Iris pigment epithelial cell (primary cell): ENCODE measurements at places on chromosomes 6 and 20.

- no peak for DNase-seq
These were observed 186.3 kb upstream of the SYNCRIP start for GRCh38 chr6:85828973-85829372.

- DNase-seq: peak; percentile 14
These were observed at the start of gene TCF15 for GRCh38 chr20:610130-611046. TCF15 (minus strand) TSS chr20:610309; CDS start chr20:610237, 72 bp downstream.

- DNase-seq: peak; percentile 18
These were observed 1.9 kb downstream of the STMND1 start for GRCh38 chr6:17103715-17104114.

DNA sequence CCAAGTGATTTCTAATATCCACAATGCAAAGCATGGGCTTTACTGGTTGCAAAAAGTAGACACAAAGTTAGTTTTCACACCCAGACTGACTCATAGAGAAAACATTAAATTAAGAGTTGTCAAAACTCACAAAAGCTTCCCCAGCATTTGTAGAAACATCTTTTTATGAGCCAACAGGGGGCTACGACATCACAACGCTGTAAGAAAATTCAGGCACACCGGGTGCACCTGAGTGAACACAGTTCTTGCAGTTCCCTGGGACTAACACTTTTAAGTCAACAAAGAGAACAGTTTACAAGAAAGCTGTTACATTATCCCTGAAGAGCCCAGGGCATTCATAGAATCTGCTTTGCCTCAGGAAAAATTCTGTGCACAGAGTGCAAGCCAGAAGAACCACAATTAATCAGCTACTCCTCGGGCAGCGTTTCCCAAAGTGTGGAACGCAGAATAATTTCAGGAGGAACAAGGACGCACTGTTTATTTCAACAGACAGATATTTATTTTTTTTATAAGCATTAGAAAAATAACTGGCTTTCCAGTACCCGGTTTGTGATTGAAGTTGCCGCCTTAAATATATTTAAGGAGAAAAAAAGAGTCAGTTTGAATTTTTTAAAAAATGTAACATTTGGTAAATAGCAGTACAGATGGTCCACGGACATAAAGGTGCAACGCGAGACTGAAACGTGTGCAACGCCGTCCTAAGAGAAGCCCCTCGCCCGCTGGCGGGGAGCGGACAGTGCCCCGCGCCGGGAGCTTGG lies 1.2 kb downstream of the NCOA5 start:
- DNase-seq: peak; percentile 24

GRCh38 chr6:81051952-81052351 lies 700.5 kb downstream of the TENT5A start:
- DNase-seq: no peak

- no peak for DNase-seq
These were observed 5.9 kb downstream of the NKX2-4 start for GRCh38 chr20:21391185-21391971.

GRCh38 chr6:4803343-4803744 lies 27.1 kb downstream of the CDYL start:
- DNase-seq: no peak

DNA sequence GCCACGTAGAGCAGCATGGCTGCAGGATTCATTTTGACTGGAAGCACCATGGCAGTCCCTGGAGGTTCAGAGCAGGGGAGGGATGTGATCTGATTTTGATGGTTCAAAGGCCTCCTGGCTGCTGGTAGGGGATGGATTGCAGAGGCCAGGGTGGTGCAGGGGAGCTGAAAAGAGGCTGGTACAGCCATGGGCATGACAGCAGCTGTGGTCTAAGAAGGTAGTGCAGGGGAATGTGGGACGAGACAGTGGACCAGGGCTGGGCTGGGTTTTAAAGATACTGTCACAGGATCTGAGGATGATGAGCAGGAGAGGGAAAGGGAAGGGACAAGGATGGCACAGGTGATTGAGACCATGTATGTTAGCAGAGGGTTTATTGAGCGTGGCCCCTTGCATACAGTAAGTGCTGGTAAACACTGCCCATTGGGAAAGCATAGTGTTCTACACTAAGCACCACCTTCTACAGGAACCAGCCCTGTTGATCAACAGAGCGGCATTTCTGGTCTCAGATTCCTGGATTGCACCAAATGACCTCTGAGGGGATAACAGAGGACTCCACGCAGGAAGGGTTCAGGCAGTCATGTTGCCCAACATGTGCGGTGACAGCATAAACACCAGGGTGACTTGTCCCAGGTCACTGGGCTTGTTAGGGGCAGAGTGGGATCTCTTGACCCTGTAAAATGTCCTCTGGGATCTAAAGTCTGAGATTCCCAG lies 14.5 kb upstream of the SIRPA start:
- DNase-seq: no peak

GRCh38 chr6:164229716-164230115 lies 815.2 kb downstream of the QKI start:
- no peak for DNase-seq

DNA sequence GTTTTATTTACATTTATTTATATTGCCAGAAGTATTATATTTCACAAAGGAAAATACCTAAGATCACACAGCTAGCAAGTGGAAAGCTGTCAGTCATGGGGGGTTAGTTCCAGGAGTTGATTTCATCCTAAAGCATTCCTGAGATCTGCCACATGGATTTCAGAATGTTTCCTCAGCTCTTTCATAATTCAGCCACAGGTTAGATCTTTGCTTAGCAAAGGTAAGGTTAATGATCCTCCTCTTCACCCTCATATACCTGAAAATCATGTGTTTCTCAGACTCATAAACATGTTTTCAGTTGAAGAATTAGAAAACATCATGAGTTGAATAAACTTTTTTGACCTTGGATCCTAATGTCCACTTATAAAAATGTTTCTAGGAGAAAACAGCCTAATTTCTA lies 215.4 kb downstream of the ARHGAP18 start:
- DNase-seq: no peak

DNA sequence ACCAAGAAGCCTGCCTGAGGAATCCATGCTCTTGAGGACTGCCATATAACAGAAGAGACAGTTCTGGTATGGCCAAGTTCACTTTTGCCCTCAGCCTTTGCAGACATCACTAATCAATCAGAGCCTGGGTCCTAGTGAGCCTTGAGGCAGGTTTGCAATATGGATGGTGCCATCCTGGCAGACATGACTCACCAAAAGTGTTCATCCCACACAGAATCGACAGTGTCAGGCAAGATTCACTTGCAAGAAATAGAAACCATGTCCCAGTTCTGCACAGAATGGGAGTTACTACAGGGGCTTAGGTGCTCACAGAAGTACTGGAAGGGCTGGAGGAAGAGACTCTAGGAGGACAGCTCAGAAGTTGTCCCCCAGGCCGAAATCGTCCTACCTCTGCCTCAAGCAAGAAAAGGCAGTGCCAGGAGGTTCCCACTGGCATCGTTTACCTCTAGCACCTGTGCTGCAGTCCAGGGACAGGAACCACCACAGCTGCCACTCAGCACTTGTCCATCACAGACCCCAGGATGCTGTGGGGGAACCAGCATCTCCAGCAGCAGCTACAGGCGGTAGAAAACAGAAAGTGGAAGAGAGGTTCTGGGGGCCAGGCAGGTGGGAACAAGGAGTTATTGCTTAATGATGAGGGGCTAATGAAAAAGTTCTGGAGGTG lies 42.6 kb upstream of the PHACTR3 start:
- DNase-seq: no peak

DNA sequence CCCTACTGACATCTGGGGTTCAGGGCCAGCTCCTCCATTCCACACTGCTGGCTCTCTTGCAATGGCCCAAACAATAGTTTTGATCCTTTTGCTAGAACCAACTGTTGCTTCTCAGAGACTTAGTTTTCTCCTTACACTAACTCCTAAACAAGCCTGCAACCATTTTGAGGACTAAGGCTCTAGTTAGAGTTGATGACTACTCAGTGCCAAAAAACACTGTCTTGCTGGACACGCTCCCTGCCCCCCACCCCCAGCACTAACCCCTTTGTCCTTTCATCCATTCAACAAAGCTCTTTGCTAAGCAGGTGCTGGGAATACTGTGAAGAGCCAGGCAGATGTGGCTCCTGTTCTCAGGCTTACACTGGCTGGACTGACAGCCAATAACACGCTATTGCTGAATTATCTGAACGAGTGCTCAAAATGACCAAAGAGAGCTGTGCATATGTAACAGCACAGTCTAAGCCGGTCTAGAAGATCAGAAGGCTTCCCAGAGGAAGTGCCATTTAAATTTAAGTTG lies 17.6 kb downstream of the GCLC start:
- no peak for DNase-seq

GRCh38 chr6:166950443-166950821 lies 5.9 kb downstream of the RNASET2 start:
- no peak for DNase-seq

- DNase-seq: no peak
These were observed 56.8 kb upstream of the PHIP start for GRCh38 chr6:79134699-79135474.

DNA sequence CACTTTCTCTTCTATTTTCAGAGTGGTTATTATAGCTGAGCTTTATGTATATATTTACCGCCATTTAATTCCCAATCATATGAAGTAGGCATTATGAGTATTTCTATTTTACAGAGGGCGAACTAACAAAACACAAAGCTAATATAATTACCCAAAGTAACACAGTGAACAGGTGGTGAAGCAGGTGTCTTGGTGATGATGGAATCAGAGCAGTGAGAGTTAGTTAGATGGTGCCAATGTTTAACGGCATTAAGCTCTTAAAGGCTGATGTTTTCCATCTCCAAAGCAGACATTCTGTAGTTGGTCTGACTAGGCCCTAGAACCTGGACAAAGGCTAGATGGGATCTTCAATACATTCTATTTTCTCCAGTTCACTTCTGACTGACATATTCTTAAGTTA lies 551.1 kb upstream of the SYNCRIP start:
- no peak for DNase-seq

DNA sequence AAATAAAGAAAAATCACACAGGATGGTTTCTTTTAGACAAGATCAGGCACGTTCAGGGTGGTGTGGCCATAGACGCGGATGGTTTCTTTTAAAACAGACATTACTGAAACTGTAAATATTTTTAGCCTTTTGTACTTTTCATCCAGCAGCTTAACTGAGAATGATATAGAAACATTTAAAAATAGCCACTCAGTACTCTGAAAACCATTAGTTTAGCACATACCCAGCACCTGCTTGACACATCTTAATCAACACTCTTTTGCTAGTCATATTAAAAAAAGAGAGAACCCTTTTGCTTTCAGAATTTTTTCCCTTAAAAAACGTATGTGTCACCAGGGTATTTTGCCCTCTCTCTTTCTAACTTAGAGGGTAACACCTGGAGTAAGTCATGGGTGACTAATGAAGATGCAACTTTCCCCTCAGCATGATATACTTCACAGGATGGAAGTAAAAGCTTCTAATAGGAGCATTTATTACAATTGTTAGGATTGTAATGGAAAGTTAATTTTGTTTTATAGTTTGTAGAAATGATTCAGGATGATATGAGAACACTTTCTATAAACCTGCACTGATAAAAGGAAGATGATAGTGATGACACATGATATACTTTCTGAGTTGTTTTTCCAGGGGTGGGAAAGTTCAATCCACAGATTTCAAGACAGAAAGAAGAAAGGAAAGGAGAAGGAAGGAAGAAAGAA lies 45.2 kb downstream of the BACH2 start:
- no peak for DNase-seq

DNA sequence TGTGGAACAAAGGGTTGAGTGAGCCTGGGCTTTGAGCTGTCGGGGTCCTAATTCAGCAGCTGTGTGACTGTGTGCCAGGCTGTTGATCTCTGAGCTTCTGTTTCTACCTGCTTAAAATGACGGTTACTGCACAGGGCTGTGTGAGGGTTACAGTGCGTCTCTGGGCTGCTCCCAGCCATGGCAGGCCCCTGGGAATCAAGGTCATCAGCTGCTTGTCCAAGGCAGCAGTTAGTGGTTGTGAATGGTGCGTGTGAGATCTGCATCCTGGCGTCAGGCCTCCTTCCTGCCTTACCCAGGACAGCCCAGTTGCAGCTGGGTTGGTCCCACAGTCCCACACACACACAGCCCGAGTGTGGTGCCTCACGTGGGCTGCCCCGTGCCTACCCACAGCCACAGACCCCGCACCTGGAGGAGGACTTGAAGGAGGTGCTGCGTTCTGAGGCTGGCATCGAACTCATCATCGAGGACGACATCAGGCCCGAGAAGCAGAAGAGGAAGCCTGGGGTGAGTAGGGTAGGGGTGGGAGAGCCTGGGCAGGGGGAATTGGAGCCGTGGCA lies 15.6 kb downstream of the GTSF1L start:
- no peak for DNase-seq

DNA sequence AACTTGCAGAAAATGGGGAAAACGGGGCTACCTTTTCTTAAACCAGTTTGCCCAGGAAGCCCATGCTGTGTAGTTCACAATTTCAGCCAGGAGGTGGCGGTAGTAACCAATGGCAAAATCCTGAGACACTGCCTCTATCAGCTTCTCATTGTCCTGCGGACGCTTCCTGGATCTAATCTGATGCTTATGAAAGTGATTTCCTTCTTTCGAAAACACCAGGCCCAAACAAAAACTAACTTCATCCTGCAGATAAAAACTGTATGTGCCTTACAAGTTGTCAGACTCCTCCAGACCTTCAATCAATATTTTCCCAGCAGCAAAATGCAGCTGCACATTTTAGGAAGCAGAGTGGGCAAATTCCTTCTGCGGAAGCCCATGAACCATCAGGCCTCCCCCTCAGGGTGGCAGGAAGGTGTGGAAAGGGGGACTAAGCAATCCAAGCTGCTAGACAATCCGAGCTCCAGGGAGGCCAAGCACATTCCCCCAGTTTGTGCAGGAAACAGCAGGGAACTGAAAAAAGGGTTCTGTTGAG lies 88.5 kb downstream of the LY86 start:
- DNase-seq: peak; percentile 66

DNA sequence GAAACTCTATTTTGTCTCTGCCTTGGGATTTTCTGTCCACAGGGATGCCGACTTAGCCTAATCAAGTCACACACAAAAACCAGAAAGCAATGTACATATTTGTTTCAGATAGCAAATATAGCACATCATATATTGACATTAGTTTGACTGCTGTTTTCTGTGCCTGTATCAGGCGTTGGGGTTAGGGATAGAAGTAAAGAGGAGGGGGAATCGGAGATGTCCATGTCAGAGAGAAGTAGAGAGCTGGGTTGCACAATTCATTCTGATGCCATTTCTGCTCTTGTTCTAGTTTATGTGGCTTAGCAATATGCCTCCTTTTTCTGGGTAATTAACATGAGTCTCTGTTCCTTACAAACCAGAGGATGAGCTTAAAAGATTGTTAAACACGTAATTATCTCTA lies 14.7 kb upstream of the IPCEF1 start:
- DNase-seq: no peak

DNA sequence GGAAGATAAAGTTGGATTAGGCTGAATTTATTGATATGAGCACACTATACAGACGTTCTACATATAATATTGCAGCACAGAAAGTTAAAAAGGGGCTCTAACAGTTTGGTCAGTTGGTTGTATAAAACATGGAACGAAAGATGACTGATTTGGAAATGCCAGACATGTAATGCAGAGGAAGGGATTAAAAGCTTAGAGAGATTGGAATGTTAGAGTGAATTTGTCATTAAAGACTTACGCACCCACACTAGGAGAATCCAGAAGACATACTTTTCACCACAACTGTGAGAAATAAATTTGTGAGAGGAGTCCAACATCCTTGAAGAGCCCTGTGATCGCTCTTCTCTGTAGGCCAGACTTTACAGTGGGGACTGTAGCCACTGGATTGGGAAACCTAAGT lies 134.7 kb downstream of the GPR63 start:
- DNase-seq: no peak

GRCh38 chr20:58407201-58407873 lies 18.3 kb downstream of the VAPB start:
- peak; percentile 50 for DNase-seq
